Upper lobe of left lung (tissue), 6 donors: ENCODE measurements at places on chromosomes 16 and 17. TPM values are rescaled to one million over a fixed set of nuclear protein-coding genes. Genes with fewer than 3 reads are reported as not detected.

- H3K4me1 ChIP-seq = no peaks in the 10 kb centered on the region
- H3K27me3 ChIP-seq = no peaks in the 10 kb centered on the region
- peak; percentile 72 for DNase-seq
- no peaks in the 10 kb centered on the region for H3K36me3 ChIP-seq
Measured at GRCh38 chr17:45834471-45835396, 9.9 kb upstream of the SPPL2C start.

DNA sequence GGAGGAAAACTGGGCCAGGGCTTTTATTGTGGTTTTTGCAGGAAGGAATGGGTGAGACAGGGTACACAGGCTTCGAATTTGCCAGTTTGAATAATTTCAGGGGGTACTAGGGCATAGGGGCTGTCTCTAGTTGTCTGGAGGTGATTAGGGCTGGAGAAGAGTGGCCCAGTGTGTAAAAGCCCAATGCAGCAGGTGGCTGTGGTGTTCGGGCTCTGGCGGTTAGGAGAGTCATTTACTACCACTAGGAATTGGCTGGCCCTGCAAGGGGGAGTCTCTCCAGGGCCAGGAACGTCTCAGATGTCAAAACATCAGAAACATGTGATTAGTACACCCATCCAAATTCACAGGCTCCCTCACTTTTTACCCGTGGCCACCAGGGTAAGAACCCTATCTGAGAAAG lies 50.3 kb downstream of the GINS3 start:
- no peak overlapping the region for H3K27ac ChIP-seq
- H3K4me1 ChIP-seq = no peaks in the 10 kb centered on the region
- DNase-seq = no peak
- no peaks in the 10 kb centered on the region for H3K36me3 ChIP-seq
- no peak overlapping the region for H3K4me3 ChIP-seq

GRCh38 chr17:5128905-5129535 lies 13.2 kb downstream of the USP6 start:
- DNase-seq = no peak
- no peaks in the 10 kb centered on the region for H3K36me3 ChIP-seq
- no peaks in the 10 kb centered on the region for H3K4me1 ChIP-seq
- no peak overlapping the region for H3K27ac ChIP-seq
- no peaks in the 10 kb centered on the region for H3K27me3 ChIP-seq

- DNase-seq = no peak
- H3K4me1 ChIP-seq = peaks cover 39% of the 10 kb centered on the region
- H3K27me3 ChIP-seq = no peaks in the 10 kb centered on the region
- H3K4me3 ChIP-seq = no peak overlapping the region
Measured at GRCh38 chr17:79029327-79030009, 5.5 kb downstream of the C1QTNF1 start.

GRCh38 chr17:82385559-82386254 lies 14.1 kb downstream of the UTS2R start:
- no peak overlapping the region for H3K4me3 ChIP-seq
- peaks cover 15% of the 10 kb centered on the region for H3K27me3 ChIP-seq
- DNase-seq = no peak
- no peak overlapping the region for H3K27ac ChIP-seq

SLC35G6 gene
- total RNA-seq = not detected

NETO2 gene
- total RNA-seq = 5.2 TPM

KRT28 gene
- total RNA-seq = not detected

MYO15A gene
- 2.9 TPM for total RNA-seq

ADAMTS18 gene
- total RNA-seq = not detected

ZNF319 gene
- 13.8 TPM for total RNA-seq

SPHK1 gene
- 11.7 TPM for total RNA-seq
